SHP77 (cell line): ENCODE measurements at places on chromosomes 3 and 15.
A peak's percentile ranks its signal among the peaks of the same experiment; 100 is the strongest.

DNA sequence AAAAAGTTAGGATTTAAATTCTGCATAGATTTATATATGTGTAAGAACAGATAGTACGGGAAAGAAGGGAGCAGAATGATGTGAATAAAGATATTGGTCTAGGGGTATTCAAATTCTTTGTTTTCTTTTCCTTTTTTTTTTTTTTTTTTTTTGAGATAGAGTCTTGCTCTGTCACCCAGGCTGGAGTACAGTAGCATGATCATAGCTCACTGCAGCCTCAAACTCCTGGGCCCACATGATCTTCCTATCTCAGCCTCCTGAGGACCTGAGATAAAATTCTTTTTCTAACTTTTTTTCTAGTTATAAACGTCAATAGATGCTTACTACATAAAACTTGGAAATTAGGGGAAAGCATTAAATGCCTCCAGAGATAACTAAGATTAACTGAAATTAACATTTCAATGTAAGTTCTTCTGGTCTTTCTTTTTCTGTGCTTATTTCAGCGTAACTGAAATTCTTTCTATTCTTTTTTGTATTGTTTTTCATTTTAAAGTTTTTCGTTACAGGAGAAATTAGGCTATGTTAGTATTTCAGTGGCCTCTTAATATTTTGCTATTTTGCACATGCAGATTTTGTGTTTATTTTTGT, 29.2 kb downstream of the UBE2Q2 start:
- DNase-seq = no peak

GRCh38 chr3:32293903-32294302, 55.4 kb downstream of the CMTM8 start:
- no peak for DNase-seq

DNA sequence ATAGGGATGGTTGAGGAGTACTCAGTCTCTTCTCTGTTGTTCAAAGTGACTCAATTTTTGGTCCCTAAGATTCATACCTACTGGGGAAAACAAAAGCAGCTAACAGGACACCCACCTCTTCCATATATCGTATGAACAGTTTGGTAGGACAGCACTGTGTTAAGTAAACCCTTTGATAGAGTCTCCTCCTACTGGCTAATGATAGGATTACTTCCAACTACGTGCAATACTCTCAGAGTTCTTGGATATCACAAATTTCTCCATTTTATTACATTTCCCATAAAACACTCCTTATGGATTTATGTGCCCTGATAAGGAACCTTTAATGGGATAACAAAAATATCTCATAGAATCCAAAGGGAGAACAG, 200.2 kb upstream of the GOLGA6L4 start:
- DNase-seq = peak; percentile 7

GRCh38 chr3:161028555-161029153, 76.5 kb downstream of the B3GALNT1 start:
- DNase-seq = no peak

DNA sequence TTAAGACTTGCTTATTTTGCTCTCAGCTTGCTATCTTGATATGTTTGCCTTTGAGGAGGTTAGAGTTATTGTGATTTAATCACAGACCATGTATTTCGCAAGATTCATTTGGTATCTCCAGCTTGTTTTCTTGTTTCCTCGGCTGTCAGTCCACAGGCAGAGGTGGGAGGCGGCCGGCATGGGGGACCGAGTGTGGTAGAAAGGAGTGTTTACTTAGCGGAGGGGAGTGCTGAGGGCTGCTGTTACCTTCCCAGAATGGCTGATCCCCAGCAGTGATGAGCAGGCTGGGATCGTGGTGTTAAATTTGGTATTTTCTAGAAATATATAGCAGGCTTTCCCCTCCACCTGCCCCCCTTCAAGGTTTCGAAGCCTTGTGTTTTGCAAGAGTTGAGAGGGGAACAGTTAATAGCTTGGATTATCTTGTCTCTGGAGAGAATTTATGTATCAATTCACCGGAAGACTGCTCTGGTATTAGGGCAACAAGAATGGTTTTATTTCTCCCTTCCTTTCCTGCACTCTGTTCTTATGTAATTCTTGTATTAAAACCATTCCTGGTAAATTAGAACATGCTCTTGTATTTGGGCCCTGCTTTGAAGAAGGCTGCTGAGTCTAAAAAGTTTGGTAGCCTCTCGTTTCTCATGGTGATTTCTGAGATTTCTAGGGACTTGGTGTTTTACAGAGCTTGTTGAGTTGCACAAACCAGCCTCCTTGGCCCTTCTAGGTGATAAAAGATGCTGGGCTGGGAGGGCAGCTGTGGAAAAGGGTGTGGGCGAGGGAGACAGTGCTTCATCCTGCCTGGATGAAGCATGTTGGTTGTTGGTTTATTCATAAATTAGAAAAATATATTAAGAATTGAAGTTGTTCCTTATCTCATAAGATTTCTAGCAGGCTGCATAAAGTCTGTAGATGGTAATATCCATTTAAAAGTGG, 151.4 kb downstream of the IGF1R start:
- peak; percentile 39 for DNase-seq

GRCh38 chr3:188397766-188398705, 244.1 kb downstream of the LPP start:
- DNase-seq = no peak

- no peak for DNase-seq
Measured at GRCh38 chr3:69009559-69010410, 3.7 kb downstream of the EOGT start.

DNA sequence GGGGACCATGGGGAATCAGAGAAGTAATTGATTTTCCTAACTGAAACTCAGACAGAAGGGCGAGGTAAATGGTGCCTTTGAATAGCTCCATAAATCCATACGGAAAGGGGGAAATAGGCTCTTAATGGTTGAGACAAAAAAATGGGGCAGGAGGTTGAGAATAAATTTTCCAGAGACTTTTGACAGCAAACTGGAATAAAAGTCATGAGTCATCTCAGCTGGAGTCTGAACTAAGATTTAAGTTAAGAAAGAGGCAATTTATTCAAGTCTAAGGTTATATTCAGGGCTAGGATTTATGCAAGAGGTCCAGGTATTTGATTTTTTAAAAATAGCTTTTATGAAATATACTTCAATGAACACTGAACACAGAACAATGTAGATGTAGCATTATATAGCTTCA, 238.7 kb upstream of the RORA start:
- DNase-seq = no peak

DNA sequence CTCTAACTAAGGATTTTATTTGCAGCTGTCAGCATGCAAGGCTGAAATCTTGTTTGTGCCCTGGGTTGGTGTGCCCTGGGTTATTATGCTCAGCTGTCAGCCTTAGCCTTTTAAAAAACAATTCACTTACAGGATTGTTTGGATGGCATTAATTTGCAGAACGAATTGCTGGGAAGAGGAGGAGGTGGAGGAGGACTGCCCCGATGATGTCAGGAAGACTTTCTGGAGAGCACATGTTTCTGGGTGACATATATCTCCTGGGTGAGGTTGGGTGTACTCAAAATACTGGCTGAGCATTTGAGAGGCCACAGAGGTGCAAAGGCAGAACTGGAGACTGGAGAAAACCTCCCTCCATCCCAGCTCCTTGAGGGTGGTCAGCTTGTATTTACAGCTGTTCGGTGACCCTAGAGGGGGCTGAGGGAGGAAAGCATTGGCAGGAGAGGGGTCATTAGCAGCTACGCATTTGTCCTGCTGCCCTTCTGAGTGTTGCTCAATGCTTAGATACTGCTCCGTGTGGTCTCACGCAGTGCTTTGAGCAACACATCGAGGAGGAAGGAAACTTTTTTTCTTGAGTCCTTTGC, 59.8 kb upstream of the PSMD6 start:
- DNase-seq = no peak

- DNase-seq = no peak
Measured at GRCh38 chr3:129553171-129553570, 10.2 kb downstream of the H1-8 start.

- DNase-seq = no peak
Measured at GRCh38 chr15:74315626-74316025, 51.8 kb downstream of the CYP11A1 start.

DNA sequence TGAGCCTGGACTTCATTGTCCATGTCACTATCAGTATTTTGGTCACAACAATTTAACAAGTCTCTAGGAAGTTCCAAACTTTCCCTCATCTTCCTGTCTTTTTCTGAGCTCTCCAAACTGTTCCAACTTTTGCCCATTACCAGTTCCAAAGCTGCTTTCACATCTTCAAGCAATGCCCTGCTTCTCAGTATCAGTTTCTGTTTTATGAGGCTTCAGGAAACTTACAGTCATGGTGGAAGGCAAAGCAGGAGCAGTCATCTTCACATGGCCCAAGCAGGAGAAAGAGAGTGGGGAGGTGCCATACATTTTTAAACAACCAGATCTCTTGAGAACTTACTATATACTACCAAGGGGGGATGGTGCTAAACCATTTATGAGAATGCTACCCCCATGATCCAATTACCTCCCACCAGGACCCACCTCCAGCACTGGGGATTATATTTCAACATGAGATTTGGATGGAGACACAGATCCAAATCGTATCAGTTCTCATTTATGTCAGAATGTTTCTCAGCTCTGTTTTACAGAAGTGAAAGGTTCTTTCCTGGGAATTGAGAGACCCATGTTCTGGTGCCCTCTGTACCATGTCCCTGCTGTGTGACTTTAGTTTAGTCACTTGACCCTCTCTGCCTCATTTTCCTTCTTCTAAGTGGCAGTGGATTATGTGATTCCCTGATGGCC, 169.7 kb downstream of the PLCL2 start:
- DNase-seq = no peak

DNA sequence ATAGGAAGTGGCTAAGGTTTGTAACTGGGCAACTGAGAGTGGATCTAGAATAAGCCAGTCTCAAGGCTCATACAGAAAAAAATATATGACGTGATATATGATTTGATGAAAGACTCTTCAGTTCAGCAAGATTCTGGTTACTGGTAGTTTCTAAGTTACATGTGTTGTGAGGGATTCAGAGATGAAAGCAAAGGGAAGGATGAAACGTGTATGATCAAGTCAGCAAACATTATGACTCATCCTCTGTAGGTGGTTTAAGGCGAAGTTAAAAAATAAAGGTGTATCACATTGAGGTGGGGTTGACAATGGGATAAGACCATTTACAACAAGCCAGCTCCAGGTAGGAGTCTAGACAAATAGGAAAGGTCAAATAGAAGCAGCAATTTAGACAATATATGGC, 16.2 kb downstream of the TERC start:
- no peak for DNase-seq

DNA sequence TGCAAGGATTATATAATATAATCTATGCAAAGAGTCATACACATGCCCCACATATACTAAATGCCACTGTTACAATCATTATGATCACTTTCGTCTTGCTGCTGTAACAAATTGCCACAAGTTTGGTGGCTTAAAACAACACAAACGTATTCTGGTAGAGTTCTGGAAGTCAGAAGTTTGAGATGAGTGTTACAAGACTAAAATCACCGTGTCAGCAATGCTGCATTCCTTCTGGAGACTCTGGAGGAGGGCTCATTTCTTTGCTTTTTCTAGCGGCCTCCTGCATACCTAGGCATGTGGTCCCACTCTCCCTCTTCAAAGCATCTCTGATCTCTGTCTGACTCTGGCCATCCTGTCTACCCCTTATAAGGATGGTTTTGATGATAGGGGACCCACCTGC, 1.4 kb upstream of the CCDC174 start:
- no peak for DNase-seq

DNA sequence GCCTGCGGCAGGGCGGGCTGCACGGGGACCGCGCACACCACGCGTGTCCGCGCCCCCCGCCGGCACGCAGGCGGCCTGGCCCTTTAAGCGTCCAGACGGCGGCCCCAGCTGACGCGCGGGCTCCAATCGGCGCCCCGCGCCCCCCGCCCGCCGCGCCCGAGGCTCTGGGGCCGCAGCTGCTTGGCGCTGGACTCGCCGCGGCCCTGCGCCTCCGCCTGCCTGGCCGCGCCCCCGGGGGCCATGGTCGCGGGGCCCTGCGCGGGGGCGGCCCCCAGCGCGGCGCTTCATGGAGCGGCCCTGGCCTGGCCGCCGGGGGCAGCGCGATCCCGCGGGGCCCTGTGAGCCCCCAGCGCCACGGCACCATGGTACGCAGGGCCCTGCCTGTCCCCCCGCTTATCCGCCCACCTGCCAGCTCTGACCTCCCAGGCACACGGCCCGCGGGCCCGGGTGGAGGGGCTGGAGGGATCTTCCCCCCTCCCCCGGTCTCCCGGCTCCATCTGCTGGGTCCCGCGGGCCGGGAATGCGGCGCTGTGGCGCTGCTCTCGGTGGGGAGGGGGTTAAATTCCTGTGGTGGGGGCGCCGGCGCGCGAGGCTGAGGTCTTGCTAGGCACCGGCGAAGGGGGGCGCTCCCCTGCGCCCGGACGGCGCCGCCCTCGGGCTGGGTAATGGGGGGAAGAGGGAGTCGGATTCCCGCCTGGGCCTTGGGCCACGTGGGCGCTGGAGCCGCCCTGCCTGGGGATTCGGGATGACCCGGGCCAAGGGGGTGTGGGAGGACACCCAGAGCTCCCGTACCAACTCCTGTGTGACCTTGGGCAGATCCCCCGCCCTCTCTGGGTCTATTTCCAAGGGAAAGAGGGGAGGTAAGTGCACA, 1.1 kb downstream of the ZBTB47 start:
- no peak for DNase-seq

GRCh38 chr15:90029024-90029423, 27.9 kb downstream of the ZNF710 start:
- no peak for DNase-seq

DNA sequence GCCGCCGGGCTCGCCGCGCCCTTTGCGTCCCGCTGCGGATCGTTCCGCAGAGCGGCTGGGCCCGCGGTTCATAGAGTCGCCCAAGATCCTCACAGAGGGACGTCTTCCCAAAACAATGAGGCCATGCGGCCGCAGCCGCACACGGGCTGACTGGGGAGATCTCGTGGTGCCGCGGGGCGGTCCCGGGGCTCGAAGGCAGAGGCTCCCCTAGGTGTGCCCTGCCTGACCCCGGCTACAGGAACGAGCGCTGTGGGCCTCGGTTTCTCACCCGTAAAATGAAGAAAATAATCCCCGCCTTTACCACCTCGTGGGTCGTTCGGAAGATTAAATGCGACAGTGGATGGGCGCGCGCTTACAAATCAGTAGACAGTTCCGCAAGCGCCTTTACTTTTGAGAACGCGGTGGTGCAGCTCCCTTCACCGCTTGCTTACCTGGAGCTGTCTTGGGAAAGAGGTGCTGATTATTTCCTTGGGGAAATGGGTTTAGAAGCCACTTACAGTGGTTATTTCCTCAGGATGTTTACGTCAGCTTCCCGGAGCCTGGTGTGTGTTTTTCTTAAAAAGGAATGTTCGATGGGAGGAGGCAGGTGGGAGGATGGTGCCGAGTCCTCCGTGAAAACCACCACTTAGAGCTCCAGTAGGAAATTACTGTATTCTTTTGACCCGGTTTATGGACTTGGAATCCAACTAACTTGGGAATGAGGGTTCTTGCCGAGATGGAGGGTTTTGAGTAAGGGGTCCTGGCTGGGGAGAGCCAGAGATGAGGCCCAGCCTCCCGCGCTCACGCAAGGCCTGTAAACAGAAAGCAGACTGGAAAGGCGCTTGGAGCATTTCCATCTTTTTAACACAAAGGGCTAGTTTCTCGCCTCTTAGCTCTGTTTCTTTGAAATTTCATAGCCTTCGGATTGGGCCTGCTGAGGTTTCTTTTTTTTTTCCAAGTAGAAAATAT, 1.9 kb upstream of the MEX3B start:
- no peak for DNase-seq
